Stimulated activated CD4-positive, alpha-beta T cell treated with anti-CD3 and anti-CD28 coated beads, Interleukin-1b, Interleukin-23, amount 100 ng/mL, for 1 hour (primary cell): ENCODE measurements at places on chromosomes 7 and 10.

- DNase-seq: no peak
Measured at GRCh38 chr10:132056663-132057062, 9.1 kb upstream of the JAKMIP3 start.

- no peak for DNase-seq
Measured at GRCh38 chr7:2440608-2441245, 35.5 kb downstream of the GRIFIN start.

DNA sequence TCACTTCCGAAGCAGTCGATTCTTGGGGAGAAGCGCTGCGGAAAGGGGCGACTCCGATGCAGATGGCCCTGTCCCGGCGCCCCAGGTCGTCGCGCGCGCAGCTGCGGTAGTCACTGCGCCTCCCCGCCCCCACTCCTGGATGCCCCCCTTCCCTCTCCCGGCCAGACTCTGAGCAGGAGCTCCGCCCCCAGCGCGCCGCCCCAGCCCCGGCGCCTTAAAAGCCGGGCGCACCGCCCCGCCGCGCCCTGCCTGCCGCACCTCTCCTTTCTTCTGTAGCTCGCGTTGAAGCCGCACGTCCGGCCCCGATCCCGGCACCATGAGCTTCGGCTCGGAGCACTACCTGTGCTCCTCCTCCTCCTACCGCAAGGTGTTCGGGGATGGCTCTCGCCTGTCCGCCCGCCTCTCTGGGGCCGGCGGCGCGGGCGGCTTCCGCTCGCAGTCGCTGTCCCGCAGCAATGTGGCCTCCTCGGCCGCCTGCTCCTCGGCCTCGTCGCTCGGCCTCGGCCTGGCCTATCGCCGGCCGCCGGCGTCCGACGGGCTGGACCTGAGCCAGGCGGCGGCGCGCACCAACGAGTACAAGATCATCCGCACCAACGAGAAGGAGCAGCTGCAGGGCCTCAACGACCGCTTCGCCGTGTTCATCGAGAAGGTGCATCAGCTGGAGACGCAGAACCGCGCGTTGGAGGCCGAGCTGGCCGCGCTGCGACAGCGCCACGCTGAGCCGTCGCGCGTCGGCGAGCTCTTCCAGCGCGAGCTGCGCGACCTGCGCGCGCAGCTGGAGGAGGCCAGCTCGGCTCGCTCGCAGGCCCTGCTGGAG lies at the start of gene INA:
Gene INA (plus strand): TSS at position 243 of the 817 bp plus-strand sequence. CDS start 74 bp downstream, at position 317.
- no peak for DNase-seq

DNA sequence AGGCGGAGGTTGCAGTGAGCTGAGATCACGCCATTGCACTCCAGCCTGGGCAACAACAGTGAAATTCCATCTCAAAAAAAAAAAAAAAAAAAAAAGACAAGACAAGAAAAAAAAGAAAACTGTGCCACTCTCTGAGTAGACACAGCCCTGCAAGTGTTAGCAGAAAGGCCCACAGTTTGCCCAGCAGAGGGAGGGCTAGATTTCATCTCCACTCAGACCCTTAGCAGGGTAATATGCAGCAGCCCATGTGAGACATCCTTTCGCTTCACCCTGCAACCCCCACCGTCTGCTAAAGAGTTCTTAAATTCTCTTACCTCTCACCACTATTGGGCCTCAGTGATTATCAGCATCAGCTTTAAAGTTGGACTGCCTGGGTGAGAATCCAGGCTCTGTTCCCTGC lies 38.2 kb downstream of the CTNNA3 start:
- DNase-seq: no peak

- DNase-seq: no peak
Measured at GRCh38 chr10:802506-802905, 113.0 kb upstream of the DIP2C start.

DNA sequence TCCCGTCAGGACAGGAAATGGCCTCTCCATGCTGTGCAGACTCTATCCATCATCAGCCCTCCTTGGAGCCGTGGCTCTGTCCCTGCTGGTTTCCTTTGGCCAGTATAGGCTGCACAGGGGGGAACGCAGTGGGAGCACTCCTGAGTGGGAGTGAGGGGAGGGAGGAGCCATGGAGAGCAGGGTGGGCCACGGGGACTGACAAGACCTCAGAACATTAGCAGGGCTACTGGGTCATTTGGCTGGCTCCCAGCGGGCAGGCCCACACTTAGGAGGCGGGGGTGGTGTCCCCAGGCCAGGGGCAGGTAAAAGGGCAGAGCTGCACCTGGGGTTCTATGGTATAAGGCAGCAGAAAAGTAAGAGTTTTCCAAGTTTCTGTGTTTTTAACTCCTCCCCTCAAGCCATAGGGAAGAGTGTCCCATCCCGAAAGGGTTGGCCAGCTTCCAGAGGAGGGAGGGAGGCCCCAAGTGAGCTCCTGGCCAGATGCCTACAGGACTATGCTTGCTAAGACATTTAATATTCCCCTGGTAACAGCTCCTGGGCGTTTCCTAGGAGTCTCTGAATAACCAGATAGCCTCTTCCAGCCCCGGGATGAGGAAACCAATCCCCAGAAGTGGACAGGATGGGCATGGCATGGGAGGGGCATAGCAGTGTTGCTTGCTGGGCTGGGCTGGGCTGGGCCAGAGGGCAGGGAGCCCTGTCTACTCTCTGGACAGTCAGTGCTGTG lies 5.5 kb upstream of the OPN4 start:
- DNase-seq: no peak

- no peak for DNase-seq
Measured at GRCh38 chr10:129545261-129545660, 78.2 kb downstream of the MGMT start.

DNA sequence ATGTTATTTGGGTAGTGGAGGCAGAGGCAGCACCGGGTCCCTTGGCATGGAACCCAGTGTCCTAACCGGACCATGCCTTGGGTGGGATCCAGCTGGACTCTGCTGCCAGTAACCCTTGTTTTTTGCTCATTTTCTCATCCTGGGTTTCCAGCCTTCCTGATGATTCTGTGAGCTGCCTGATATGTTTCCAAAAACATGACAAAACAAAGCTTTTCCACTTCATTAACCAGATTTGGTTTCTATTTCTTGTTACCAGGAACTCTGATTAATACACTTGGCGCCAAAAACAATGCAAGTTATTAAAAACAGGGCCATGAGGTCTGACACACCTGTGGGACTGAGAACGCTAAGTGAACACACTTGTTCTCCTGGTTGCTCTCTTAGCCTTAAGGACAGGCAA lies 32.8 kb upstream of the DLG5 start:
- no peak for DNase-seq

DNA sequence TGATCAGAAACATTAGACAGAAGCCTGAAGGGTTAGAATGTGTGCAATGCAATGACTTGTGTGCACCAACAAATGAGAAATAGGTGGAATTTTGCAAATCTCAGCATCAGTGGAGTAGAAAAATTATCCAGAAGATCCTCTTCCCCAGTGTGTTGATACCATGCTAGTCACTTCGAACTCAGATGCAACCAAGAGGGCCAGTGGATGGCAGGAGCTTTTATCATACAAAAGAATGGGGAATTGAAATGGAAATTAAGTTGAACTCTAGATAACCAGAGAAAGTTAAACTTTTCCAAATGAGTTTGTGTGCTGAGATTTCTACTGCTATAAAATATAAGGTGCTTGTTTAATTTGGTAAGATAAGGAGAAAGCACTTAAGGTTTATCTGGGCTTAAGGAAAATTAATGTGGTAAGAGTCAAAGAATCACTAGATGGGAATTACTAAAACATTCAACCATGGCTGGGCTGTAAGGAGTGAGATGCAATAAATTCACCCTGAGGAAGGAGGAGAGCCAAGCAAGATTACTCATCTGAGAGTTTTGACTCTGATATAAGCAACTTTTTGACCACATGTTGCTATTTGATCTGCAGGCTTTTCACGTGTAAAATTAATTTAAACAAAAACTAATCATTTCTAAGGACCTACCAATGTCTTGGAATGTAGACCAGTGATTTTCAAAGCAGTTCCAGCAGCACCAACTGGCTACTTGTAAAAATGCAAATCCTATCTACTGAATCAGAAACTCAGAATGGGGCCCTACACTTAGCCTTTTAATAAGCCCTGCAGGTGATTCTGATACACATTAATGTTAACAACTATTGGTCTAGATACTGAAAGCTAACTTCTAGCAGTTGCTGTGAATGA lies 113.2 kb downstream of the CDC14C start:
- DNase-seq: no peak

DNA sequence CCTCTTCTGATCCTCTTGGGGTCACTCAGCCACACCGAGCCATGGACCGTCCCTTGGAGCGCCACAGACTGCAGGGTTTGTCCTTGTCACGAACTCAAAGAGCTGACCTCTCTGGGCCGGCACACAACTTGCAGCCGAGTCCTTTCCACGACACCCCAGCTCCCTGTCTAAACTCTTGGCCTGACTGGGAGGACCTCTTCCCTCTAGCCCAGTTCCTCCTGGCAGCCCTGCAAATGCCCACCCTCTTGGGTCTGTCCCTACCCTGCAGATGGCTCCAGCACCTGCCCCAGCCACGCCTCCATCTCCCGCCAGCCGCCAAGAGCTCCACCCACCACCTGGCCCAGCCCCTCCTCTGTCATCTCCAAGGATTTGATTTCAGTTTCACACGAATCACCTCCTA lies 339.2 kb downstream of the DNAJB6 start:
- no peak for DNase-seq

GRCh38 chr7:1588978-1589377 lies 19.1 kb upstream of the PSMG3 start:
- DNase-seq: no peak

GRCh38 chr10:123999956-124000615 lies 93.3 kb downstream of the CHST15 start:
- no peak for DNase-seq

DNA sequence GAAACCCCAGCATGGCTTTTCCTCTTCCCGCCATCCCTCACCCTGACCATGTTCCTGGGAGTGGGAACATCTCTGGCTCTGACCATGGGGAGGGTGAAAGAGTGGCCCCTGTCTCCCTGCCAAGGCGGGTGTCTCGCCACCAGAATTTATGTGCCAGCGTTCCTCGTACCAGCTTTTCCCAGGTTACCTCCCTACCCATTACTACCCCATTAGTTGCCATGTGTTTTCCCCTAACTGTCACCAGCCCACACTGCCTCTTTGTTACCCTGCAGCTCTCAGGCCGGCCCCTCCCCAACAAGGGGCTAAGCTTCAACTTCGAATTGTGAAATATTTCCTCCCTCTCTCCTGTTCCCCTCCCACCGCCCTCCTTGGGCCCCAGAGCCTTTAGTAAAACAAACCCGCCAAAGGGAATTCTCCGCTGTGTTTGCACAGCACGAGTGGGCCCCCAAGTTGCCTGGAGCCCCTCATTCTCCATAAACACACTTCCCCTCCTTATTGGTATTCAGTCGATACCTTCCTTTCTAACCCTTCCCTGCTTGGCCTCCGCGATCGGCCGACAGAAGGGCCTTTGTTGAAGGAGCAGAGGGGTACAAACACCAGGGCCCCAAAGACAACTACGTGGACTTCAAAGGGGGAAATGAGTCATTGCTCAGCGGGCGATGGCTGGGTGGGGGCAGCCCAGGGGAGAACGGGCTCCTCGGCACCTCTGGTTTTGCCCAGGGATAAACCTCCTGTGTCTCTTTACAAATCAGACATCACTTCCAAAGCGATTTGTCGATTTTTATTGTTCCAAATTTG lies 45.5 kb downstream of the SLIT1 start:
- DNase-seq: no peak

- no peak for DNase-seq
Measured at GRCh38 chr7:26603631-26604030, 260.8 kb downstream of the SKAP2 start.

DNA sequence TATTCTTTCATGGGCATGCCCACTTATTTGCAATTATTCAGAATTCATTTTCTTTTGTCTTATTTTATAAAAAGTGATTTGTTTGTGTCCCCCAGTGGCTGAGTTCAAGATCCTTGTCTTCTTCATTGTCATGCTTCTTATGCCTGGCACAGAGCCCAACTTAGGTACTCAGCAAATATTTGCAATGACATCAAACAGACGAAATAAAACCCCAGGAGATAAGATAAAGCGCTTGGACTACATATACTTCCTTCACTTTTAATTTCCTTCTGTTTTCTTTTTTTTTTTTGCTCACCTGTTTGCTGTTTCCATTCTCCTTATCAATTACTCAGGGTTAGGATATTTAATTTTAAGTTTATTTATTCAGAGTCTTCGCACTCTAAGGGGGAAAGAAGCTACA lies 225.0 kb downstream of the SDHAF3 start:
- DNase-seq: no peak

GRCh38 chr10:129971381-129972144 lies 7.5 kb upstream of the EBF3 start:
- DNase-seq: no peak

GRCh38 chr7:140671966-140672365 lies 779 bp upstream of the ADCK2 start:
- DNase-seq: no peak

DNA sequence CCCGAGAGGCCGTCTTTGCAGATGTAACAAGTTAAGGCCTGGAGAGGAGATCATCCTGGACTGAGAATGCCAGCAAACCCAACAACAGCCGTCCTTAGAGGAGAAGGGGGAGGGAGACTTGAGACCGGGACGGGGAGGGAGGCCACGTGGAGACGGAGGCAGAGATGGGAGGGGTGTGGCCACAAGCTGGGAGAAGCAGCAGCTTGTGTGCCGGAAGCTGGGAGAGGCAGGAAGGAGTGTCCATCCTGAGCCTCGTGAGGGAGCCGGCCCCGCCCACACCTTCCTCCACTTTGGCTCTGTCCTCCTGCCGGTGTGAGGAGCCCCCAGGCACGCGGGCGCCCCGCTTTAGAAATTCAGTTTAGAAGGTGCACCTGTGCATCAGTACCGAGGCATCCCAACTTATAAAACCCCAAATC lies 95.7 kb downstream of the DNAJB6 start:
- no peak for DNase-seq

GRCh38 chr7:27929127-27929526 lies 189.2 kb downstream of the TAX1BP1 start:
- no peak for DNase-seq

DNA sequence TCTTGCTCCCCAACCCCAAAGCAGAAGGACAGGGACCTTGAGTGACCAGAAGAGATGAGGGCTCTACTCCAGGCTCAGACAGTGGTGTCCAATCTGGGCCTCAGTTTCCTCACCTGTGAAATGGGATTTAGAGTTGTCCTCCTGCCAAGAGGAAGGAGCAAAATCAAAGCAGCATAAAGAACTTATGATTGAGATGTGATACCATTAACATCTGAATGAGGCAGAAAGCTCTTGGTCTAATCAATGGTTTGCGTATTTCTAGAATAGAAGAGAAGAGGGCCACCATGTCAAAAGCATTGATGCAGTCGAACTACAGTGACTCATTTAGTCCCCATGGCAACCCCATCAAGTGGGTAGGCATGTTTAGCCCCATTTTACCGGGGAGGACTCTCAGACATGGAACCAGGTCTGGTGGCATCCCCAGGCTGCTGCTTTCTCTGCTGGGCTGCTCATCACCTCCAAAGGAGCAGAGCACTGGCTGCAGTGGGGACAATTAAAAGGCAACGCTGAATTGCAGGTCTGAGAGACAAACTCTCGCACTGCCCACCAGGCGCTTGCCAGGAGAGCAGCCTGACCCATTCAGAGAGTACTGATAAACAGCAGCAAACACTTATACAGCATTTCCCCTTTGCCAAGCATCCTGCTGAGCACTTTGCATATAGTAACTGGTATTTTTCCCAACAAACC lies 175.9 kb downstream of the NEURL1 start:
- DNase-seq: no peak

GRCh38 chr10:132157101-132157500 lies 29.6 kb upstream of the DPYSL4 start:
- DNase-seq: no peak

- DNase-seq: no peak
Measured at GRCh38 chr10:24533981-24534380, 189.7 kb downstream of the ARHGAP21 start.

GRCh38 chr7:92831716-92832533 lies 4.4 kb downstream of the CDK6 start:
- no peak for DNase-seq

- no peak for DNase-seq
Measured at GRCh38 chr7:85471307-85471706, 284.5 kb upstream of the SEMA3D start.

- DNase-seq: no peak
Measured at GRCh38 chr7:30459591-30460245, 18.9 kb downstream of the NOD1 start.
